Thoracic aorta endothelial cell (primary cell): ENCODE measurements at places on chromosomes 6 and 20. TPM values are rescaled to one million over a fixed set of nuclear protein-coding genes. Genes with fewer than 3 reads are reported as not detected.

The PRDM1 gene
- total RNA-seq: 2.4 and 7.4 TPM in 2 replicates

The PPIL4 gene
- total RNA-seq: 43.5 and 49.1 TPM in 2 replicates

The NKAIN2 gene
- not detected in 2 replicates for total RNA-seq

The MMP24 gene
- 0.27 and 0.36 TPM in 2 replicates for total RNA-seq

The BHLHE23 gene
- not detected in 2 replicates for total RNA-seq

The FOXF2 gene
- not detected in 2 replicates for total RNA-seq

The LGSN gene
- under 0.01 TPM in 1 of 2 replicates, not detected in the other for total RNA-seq

The PCK1 gene
- total RNA-seq: not detected in 2 replicates

The SCRT2 gene
- not detected in 2 replicates for total RNA-seq

The SPDEF gene
- total RNA-seq: under 0.01 and 0.07 TPM in 2 replicates

The PRPH2 gene
- 0.07 TPM in 1 of 2 replicates, not detected in the other for total RNA-seq

The C4B gene
- 0.43 and 1.9 TPM in 2 replicates for total RNA-seq

The C2 gene
- not detected in 2 replicates for total RNA-seq

The MEP1A gene
- total RNA-seq: not detected in 2 replicates

The B3GAT2 gene
- total RNA-seq: 0.07 TPM in 1 of 2 replicates, not detected in the other

The HLA-DMB gene
- 0.27 and 0.50 TPM in 2 replicates for total RNA-seq
